IMR-90 (cell line): ENCODE measurements at places on chromosomes 3 and 15. TPM values are rescaled to one million over a fixed set of nuclear protein-coding genes. Genes with fewer than 3 reads are reported as not detected.

DNA sequence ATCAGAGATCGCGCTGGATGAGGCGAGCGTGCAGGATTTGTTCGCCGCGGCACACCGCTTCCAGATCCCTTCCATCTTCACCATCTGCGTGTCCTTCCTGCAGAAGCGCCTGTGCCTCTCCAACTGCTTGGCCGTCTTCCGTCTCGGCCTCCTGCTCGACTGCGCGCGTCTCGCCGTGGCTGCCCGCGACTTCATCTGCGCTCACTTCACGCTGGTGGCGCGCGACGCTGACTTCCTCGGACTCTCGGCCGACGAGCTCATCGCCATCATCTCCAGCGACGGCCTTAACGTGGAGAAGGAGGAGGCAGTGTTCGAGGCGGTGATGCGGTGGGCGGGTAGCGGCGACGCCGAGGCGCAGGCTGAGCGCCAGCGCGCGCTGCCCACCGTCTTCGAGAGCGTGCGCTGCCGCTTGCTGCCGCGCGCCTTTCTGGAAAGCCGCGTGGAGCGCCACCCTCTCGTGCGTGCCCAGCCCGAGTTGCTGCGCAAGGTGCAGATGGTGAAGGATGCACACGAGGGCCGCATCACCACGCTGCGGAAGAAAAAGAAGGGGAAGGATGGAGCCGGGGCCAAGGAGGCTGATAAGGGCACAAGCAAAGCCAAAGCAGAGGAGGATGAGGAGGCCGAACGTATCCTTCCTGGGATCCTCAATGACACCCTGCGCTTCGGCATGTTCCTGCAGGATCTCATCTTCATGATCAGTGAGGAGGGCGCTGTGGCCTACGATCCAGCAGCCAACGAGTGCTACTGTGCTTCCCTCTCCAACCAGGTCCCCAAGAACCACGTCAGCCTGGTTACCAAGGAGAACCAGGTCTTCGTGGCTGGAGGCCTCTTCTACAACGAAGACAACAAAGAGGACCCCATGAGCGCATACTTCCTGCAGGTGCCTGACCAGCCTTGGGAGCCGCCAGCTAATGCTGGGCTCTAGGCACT is 819 bp downstream of the KLHL40 start:
- no peak for DNase-seq

Gene GHSR
- not detected in 2 replicates for polyA plus RNA-seq

GRCh38 chr15:94930441-94930840 is 699.1 kb downstream of the MCTP2 start:
- DNase-seq = no peak

GRCh38 chr3:106930086-106930485 is 447.2 kb upstream of the CCDC54 start:
- no peak for DNase-seq

DNA sequence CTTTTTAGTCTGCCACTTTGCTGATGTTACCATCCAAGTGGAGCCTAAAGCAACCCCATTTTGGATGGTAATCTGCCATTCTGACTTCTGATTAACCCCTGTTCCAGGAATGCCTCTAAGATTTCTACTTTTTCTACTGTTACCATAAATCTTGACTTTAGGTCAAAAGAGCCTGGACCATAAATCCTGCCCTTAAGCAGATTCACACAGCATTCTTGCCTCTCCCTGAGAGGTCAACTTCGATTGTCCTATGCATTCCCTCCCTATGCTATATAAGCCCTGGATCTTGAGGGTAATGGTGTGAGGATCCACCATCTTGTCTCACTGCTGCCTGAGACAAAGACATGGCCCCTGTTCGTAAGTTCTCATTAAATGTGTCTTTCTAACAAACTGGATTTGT is 177.3 kb downstream of the GABRB3 start:
- no peak for DNase-seq

- DNase-seq = no peak
Observed at GRCh38 chr3:191005790-191006189, 143.3 kb upstream of the GMNC start.

DNA sequence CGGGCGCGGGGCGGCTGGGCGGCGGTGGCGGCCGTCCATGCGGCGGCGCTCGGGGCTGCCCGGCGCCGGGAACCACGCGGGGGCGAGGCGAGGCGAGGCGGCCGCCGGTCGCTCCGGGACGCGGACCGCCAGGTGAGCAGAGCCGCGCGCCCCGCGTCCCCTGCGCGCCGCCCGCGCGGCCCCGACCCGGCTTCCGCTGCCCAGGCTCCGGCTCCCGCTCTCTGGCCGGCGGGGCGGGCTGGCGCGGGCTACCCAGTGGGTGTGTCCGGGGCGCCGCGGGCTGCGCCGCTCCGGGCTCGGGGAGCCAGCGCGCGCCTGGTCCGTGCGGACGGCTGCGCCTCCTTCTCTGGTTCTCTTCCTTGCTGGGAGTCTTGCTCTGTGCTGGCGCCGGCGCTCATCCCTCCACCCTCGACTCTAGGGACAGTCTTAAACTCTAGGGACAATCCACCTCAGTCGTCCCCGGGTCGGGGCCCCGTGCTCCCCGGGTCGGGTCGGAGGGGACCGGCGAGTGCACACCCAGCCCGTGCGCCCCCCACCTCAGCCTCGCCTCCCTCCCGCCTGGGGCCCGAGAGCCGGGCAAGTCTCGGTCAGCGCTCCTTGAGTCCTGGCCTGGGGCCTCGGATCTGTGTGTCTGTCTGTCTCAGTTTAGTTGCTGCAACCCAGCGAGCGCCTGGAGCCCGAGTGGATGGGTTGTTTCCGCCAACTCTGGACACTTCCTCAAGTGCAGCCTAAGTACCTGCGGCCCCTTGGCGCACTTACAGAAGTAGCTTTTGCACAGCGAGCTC is 488 bp downstream of the THSD4 start:
- peak; percentile 58 for DNase-seq

DNA sequence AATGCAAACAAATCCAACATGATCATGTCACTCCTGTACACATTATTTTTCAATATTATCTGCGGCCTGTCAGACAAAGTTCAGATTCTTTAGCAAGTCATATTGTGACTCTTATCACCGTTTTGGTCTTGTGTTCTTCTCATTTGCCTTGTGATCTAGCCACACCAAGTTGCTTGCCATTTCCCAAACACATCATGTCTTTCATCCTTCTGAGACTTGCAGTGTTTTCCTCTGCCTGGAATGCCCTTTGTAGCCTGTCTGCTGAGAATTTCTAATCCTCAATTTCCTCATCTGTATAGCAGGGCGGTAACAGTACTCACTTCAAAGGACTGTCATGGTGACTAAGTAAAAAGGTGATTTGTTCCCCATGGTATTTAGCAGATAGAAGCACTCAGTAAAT is 135.0 kb downstream of the GREM1 start:
- no peak for DNase-seq

DNA sequence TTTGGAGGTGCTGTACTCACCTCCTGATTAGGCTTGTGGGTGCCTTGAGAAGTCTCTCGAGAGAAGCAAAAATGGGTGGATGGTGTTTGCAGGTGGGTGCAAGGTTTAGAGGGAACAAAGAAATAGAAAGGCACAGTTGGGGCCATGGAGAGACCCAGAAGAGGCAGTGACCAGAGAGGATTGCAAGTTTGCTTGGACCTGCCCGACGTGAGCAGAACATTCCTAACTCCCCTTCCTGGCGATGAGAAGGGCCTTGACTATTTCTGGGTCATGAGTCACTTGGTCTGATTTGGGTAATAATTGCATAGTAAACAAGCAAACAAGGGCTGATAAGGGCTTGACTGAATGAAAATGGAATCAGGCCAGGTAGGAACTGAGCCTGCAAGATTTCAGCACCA is 7.0 kb upstream of the CTSH start:
- DNase-seq = peak; percentile 47

GRCh38 chr3:18434711-18435110 is 9.6 kb upstream of the SATB1 start:
- no peak for DNase-seq

DNA sequence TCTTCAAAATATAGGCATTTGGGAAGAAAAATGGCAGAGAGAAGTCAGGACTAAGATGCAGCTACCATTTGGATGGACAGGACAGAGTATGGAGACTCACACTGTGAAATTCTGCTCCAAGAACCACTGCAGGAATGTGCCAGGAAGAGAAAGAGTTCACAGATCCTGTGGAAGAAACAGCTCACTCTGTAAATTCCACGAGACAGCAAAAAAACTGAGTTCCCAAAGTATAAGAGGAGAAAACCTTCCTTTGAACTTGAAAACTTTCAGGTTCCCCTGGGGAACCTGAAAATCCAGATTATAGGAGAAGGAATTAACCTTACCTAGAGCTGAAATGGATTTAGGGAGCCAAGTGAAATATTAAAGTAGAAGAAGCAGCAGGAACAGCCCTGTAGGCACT is 137.1 kb downstream of the PLCH1 start:
- DNase-seq = no peak

DNA sequence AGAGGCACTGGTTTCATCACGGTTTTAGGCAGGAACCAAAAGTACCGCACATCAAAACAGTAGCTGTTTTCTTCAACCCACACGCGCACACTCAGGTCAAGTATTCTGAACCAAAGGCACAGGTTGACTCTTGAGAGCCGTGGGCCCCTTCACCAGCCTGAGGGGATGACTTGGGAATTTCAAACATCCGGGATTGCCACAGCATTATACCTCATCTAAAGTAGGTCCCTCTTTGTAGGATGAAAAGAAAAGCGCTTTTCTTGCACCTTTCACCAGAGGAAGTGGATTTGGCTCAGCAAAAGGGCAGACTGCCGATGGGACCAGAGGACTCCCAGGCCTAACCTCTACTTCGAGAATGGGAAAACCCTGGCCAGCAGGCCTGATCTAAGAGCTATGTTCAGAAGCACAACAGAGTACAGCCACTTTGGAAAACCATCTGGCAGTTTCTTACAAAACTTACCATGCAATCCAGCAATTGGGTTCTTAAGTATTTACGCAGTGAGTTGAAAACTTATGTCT is 88.2 kb upstream of the PROK2 start:
- DNase-seq = no peak

Gene TNFSF10
- polyA plus RNA-seq = 0.63 and 0.79 TPM in 2 replicates

- peak; percentile 88 for DNase-seq
Observed at GRCh38 chr3:106811376-106811775, 565.9 kb upstream of the CCDC54 start.

- no peak for DNase-seq
Observed at GRCh38 chr3:94070341-94070911, 7.6 kb downstream of the NSUN3 start.

DNA sequence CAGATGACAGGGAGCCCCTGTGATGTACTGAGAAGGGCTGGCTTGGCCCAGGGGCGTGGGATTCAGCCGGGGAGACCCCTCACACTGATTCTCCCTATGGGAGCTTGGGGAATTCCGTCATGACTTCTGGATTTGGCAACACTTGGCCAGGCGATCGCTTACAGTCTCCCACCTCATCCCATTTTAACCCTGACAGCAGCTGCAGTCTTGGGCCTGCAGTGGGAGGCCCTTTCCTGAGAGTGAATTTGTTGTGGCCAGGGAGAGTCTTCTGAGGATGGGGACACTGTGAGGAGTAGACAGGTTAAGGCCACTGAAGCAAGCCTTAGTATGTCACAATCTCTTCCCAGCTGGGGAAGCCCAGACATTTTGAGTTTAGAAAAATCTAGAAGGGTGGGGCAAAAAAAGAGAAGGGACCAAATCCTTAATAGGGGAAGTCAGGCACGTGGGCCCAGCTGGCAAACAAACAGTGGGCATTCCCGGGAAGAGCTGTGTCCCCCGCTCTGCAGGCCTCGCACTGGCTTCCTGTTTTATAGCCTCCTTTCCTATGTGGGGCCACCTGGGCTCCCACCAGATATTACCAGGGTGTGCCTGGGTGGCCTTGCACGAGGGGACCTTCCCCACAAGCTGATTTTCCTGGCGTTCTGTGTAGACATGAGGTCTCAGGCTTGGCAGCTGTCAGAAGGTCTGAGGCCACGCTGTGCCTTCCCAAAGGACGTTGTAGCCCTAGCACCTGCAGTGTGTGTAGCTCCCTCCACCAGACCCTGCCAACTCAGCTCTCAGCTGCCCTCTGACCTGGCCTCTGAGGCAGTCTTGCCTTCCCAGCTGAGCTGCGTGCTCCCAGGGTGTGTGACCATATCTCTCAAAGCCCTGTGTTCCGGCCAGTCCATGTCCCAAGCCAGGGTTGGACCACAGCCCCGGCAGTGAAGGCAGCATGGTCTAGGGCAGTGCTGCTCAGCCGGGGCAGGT is 64.5 kb downstream of the FEM1B start:
- peak; percentile 39 for DNase-seq

- DNase-seq = peak; percentile 6
Observed at GRCh38 chr3:57224856-57225255, 2.7 kb upstream of the APPL1 start.

DNA sequence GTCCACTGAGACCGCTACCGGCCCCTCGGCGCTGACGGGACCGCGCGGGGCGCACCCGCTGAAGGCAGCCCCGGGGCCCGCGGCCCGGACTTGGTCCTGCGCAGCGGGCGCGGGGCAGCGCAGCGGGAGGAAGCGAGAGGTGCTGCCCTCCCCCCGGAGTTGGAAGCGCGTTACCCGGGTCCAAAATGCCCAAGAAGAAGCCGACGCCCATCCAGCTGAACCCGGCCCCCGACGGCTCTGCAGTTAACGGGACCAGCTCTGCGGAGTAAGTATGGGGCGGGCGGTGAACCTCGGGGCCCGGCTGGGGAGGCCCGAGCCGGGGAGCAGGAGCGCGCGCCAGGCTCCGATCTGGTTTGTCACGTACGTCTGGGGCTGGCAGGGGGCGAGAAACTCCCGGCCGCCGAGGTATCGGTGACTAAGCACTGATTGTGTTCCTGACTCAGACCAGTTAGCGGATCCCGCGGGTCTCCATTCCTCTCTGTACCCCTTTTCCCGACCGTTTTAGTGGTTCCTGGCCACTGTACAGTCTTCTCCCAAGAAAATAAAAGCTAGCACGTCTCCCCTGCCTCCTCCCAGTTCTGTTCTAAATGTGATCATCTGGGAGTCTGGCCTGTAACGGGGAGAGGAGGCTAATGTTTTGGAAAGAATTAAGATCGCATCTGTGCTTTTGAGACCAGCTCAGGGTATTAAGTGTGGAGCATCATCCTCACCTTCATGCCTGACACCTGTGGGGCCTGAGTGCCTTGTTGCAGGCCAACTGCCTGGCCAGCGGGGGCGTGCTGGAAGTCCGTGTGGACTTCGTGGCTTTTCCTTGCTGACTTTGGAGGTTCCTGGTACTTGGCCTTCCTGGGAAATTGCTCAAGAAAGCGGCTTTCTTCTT is 691 bp downstream of the MAP2K1 start:
- DNase-seq = peak; percentile 83

DNA sequence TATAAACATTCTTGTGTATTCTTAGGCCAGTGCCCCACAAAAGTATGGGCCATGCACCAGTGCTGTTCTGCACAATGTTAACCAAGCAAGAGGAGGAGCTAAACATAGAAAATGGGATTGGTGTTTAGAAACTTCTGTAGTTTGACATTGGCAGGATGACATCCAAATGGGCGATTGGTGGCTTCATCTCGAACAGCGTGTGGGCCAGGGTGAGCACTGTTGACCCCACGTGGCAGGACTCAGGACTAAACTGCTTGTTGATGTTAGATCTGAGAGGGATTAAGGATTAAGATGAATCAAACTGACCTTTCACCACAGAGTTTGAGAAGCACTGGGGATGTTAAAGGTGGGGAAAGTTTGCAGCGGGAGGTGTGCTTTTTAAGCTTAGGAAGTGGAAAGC is 31.9 kb downstream of the ZNF710 start:
- DNase-seq = no peak

Gene ZNF385D
- 0.57 and 2.4 TPM in 2 replicates for polyA plus RNA-seq

Gene ARGFX
- polyA plus RNA-seq = not detected in 2 replicates

- DNase-seq = no peak
Observed at GRCh38 chr3:181454451-181455027, 257.2 kb upstream of the SOX2 start.

Gene SERINC4
- polyA plus RNA-seq = 0.09 TPM in 1 of 2 replicates, not detected in the other

Gene ZIC1
- polyA plus RNA-seq = not detected in 2 replicates
